Activated CD8-positive, alpha-beta memory T cell treated with anti-CD3 and anti-CD28 coated beads for 1 hour (primary cell): ENCODE measurements at places on chromosomes 4 and X.

GRCh38 chrX:96407501-96407900 lies 277.1 kb upstream of the DIAPH2 start:
- DNase-seq: no peak

GRCh38 chrX:24150051-24150790 lies 692 bp downstream of the ZFX start:
- DNase-seq: peak; percentile 79

DNA sequence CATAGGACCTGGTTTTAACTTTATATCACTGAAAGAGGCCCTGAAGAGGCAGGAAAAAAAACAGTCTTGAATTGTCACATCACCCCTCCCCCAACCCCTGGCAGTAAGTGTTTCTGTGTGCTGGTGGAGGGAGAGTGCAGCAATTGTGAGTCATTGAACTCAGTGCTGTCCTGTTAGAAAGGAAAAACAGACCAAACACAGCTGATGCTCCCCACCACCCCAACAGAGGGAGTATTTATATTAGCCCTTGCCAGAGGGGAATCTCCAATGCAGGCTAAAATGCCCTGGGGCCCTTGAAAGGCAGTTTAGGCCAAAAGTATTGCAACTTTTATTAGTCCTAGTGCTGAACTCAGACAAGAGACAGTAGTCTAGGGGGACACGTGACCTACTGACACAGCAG lies 197.8 kb upstream of the AGTR2 start:
- DNase-seq: no peak

DNA sequence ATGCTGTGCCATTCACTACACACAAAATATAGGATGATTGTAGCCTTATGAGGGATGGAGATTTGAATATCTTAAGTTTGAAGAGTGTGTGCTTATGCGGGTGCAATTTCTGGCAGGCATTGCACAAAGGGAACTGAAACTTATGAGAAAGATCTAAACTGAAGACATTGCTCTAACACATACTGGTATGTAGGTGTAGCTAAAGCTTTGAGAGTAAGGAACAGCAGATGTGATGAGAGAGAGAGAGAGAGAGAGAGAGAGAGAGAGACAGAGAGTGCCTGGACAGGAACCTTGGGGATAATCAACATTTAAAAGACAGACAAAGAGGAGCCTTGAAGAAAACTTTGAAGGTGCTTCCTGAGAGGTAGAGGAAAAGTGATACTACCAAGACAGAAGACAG lies 379.7 kb downstream of the SPRY1 start:
- no peak for DNase-seq

DNA sequence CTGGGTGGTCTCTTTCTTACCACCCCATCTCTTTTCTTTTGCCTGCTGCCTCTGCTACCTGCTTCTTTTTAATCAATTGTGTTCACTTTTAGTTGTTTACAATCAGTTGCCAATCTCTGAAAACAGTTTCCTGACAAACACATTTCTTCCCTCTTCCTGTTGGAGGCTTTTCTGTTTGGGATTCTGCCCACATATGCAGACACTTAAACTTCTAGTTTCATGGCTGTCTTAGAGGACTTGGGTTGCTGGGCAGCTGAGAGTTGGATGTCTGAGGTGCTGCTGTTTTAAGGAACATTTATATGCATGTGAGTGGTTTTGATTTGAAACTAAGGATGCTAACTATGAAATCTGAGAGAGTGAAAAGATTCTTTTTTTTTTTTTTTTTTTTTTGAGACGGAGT lies 112.3 kb upstream of the LIMCH1 start:
- DNase-seq: no peak

GRCh38 chr4:99630857-99631360 lies 26.7 kb downstream of the C4orf54 start:
- no peak for DNase-seq

GRCh38 chr4:61446941-61447340 lies 246.8 kb downstream of the ADGRL3 start:
- DNase-seq: no peak
